ENCODE measurements at places on chromosomes 2 and 18.

- DNase-seq, result no peak
Observed at GRCh38 chr2:10061221-10061925, 18.0 kb downstream of the KLF11 start.

DNA sequence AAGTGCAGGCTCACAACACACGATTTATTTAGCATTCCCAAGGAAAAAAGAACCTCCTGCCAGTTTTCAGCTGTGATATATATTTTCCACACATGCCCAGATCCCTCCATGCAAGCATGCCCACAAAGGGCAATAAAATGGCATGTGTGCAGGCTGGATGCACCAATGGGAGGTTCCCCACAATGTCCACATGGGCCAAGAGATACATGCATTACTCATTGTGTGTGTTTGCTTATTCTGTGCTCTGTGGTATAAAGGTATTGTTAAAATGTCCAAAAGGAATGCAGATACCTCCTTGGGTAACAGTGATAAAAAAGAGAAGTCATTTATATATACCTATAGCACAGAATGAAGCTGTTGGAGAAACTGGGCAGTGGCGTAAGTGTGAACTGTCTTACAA is 207.4 kb downstream of the FHOD3 start:
- no peak for DNase-seq

- no peak for DNase-seq
Observed at GRCh38 chr2:177464549-177464948, 72.0 kb downstream of the AGPS start.

GRCh38 chr2:221529177-221529942 is 42.7 kb downstream of the EPHA4 start:
- no peak for DNase-seq

Data from hypothalamus (tissue), 51 donors.